Breast epithelium (tissue), 4 donors: ENCODE measurements at places on chromosomes 5 and 9.

DNA sequence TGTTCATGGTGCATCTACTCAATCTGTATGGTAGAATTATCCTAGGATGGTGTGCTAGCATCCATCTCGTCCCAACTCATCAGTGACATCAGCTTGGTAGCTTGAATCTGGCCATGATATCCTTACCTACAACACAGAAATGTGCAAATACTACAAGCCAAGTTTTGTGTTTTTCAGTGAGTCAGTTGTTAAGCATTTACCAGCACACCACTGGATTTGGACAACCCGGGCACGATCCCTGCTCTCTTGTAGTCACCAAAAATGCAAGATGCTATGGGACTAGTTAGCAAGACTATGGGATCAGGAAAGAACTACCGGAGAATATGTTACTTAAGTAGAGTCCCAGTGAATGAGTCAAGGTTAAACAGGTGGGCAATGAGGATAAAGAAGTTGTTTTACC, 32.1 kb upstream of the ZNF354B start:
- H3K27me3 ChIP-seq = no peaks in the 10 kb centered on the region
- H3K36me3 ChIP-seq = no peaks in the 10 kb centered on the region
- no peak overlapping the region for H3K4me3 ChIP-seq
- no peak for DNase-seq
- H3K4me1 ChIP-seq = no peaks in the 10 kb centered on the region

DNA sequence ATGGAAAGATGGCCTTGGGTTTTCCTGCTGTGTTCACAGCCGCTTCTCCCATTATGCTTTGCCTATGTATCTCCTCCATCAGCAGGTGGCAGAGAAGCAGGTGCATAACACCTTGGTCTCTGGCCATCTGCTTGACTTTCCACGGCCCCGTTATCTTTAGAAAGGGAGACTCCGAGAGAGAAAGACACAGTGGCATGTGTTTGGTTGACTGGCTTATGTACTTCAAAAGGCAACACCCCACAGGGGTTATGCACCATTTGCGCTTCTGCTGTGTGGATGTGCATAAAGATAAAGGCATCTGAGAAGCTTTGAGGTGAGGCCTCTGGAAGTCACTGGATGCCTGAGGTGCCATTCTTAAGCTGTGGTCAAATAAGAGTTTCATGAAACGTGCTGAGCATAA, 138.4 kb downstream of the EGFLAM start:
- H3K36me3 ChIP-seq = no peaks in the 10 kb centered on the region
- DNase-seq = no peak
- no peaks in the 10 kb centered on the region for H3K27me3 ChIP-seq
- H3K4me3 ChIP-seq = no peak overlapping the region
- no peak overlapping the region for H3K27ac ChIP-seq
- H3K4me1 ChIP-seq = no peaks in the 10 kb centered on the region

DNA sequence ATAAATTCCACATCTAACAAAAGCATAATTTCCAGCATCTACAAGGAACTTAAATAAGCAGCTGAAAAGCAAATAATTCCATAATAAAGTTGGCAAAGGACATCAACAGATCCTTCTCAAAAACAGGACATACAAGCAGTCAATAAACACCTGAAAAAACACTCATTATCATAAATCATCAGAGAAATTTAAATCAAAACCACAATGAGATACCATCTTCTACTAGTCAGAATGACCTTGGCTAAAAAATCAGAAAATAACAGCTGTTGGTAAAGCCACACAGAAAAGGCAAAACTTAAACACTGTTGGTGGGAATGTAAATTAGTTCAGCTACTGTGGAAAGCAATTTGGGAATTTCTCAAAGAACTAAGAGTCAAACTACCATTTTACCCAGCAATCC, 1371.1 kb upstream of the ACO1 start:
- DNase-seq = no peak
- no peaks in the 10 kb centered on the region for H3K4me1 ChIP-seq
- no peaks in the 10 kb centered on the region for H3K36me3 ChIP-seq
- no peaks in the 10 kb centered on the region for H3K27me3 ChIP-seq

DNA sequence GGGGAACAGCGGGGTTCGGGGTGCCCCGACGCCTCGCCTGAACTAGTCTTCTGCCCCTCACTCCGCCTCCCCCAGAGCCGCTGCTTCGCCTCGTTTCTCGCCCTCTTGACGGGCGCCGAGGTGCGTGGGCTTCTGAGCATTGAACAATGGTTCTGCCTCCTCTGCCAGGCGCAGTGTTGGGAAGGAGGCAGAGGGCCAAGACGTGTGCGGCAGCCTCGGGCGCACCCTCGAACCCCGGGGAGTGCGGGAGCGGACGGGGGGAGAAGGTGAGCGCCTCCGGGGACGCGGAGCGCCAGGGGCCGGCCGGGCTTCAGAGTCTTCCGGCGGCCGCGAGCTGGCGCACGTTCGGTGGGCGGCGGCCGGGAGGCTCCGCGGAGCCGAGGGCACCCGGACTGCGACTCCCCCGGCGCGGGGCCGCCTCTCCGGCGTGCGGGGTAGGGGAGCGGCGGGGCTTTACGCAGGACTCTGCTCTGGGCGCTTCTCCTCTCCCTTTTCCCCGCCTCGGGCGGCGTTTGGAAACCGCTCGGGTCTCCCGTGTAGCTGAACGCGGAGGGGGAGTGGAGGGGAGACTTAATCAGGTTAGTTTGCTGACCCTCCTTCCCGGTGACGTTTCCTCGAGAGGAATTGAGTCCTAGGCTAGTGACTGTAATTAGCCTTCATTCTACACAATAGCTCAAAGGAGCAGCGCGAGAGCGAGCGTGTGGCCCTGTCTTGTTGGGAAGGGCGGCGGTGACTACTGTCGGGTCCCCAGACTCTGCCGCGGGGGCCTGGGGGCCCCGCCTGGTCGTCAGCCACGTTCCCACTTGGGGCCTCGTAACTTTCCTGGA, 1.1 kb downstream of the VLDLR start:
- H3K4me1 ChIP-seq = no peaks in the 10 kb centered on the region
- no peaks in the 10 kb centered on the region for H3K36me3 ChIP-seq
- peak overlapping the region; percentile 72 for H3K4me3 ChIP-seq
- no peaks in the 10 kb centered on the region for H3K27me3 ChIP-seq

DNA sequence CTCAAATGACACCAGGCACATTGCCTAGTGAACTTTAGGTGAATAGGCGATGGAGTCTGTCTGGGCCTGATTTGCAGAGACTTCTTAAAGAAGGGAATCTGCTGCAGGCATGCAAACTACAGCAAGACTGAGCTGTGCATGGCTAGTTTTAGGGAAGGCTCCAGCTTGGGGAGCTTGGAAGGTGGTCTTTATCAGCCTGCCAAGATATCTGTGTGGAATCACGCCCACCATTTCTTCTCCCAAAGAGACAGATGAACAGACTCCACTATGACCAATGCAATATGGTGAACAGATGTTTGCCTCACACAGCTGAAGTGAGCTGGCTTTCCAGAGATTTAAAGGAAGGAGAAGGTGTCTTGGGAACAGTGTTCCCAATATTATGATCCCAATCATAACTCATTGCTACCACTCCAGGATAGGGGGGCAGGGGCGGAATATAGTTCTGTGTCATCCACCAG, 129.0 kb upstream of the HMHB1 start:
- H3K4me3 ChIP-seq = no peak overlapping the region
- H3K36me3 ChIP-seq = no peaks in the 10 kb centered on the region
- no peaks in the 10 kb centered on the region for H3K4me1 ChIP-seq

GRCh38 chr9:93612796-93613154, 36.4 kb downstream of the PHF2 start:
- no peak overlapping the region for H3K4me3 ChIP-seq
- H3K36me3 ChIP-seq = no peaks in the 10 kb centered on the region
- no peak overlapping the region for H3K27ac ChIP-seq
- H3K4me1 ChIP-seq = no peaks in the 10 kb centered on the region

DNA sequence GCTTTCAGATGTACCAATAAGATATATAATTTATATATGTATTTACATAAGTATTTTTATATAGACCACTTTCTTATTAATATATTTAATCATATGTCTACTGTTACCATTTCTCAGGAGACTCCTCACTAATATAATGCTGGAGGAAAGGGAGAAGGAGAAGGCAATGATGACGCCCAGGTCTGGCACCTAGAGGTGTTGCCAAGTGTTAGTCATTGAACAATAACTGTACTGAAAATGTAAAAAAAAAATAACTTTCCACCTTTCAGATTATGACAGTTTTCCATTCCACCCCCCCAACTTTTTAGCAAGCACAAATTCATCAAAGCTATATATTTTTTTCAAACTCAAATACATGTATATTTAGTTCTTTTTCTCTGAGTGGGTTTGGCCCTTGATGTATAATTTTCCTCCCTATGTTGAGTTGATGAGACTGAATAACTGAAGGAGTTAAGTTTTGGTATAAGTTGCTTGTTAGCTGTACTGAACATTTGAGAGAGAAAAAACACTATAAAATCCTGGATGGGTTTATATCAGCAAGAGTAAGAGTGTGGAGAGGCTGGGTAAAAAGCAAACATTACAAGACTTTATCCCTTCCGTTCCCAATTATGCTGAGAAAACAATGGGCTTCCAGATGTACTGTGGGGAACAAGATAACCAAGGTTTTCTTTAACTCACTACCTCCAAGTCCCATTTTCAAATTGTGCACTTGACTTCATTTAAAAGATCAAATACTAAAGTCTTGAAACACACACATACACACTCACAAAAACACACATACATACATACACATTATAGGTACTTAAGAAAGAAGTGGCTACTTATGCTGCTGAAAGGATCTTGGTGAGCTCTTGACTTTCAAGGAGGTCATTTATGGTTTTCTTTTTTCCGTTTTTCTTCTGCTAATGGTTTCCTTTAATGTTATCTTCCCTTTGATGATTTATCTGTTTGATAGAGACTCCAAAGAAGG, 142.8 kb upstream of the IFNE start:
- DNase-seq = no peak
- H3K36me3 ChIP-seq = no peaks in the 10 kb centered on the region
- no peaks in the 10 kb centered on the region for H3K4me1 ChIP-seq
- H3K4me3 ChIP-seq = no peak overlapping the region
- H3K27me3 ChIP-seq = no peaks in the 10 kb centered on the region

DNA sequence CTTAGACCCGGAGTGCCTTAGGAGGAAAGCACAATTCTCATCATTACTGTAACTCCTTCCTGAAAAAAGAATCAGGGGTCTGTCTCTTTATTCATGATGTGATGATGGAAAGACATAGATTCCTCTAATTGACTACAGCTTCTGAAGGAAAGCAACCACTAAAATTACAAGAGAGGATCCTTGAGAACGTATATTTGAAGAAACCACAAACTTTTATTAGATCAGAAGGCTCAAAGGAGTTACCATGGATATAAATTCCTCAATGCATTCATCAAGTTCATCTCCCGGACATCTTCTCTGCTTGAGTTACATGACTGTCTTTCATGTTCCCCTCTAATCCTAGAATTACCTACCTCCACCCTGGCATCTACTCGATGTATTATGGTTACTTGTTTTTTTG, 104.1 kb upstream of the PAPPA start:
- no peaks in the 10 kb centered on the region for H3K36me3 ChIP-seq
- no peak overlapping the region for H3K4me3 ChIP-seq
- no peaks in the 10 kb centered on the region for H3K4me1 ChIP-seq
- no peaks in the 10 kb centered on the region for H3K27me3 ChIP-seq
- no peak overlapping the region for H3K27ac ChIP-seq

DNA sequence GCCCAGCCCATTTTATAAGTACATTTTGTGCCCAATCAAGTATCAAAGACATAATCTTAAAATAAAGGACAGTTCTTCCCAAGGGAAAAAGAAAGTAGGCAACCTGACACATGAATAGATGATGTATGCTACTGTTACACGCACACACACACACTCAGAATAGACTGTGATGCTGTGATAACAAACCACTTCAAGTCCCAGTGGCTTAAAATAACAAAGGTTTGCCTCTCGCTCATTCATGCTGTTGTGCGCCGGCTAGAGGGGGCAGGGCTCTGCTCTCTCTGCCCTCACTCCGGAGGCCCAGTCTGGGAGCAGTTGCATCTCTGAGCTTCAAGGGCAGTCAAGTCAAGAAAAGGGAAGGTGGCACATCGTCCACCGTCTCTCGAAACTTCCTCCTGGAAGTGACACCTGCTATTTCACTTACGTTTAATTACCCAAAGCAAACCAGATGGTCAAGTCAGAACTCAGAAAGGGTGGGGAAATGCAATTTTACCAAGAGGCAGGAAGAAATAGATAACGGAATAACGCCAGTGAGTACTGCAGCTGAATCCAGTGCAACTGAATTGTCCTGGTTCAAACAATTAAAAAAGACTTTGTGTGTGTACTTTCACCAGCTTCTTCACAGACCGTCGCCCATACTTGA, 43.3 kb downstream of the ANKRD33B start:
- no peak for DNase-seq
- no peaks in the 10 kb centered on the region for H3K27me3 ChIP-seq
- no peaks in the 10 kb centered on the region for H3K4me1 ChIP-seq
- no peaks in the 10 kb centered on the region for H3K36me3 ChIP-seq

- H3K36me3 ChIP-seq = no peaks in the 10 kb centered on the region
- DNase-seq = no peak
- H3K27me3 ChIP-seq = no peaks in the 10 kb centered on the region
- no peak overlapping the region for H3K27ac ChIP-seq
- H3K4me1 ChIP-seq = no peaks in the 10 kb centered on the region
Observed at GRCh38 chr5:167232675-167233311, 1058.7 kb upstream of the WWC1 start.

- no peak for DNase-seq
- H3K4me3 ChIP-seq = no peak overlapping the region
- no peaks in the 10 kb centered on the region for H3K4me1 ChIP-seq
- H3K27me3 ChIP-seq = no peaks in the 10 kb centered on the region
Observed at GRCh38 chr5:114660791-114661190, 298.9 kb downstream of the KCNN2 start.
